ENCODE measurements at places on chromosomes 16 and 17.

GRCh38 chr16:60274431-60275019 lies 1540.4 kb upstream of the GOT2 start:
- no peak for DNase-seq

- no peak for DNase-seq
These were observed 18.9 kb upstream of the TBX21 start for GRCh38 chr17:47713980-47714700.

DNA sequence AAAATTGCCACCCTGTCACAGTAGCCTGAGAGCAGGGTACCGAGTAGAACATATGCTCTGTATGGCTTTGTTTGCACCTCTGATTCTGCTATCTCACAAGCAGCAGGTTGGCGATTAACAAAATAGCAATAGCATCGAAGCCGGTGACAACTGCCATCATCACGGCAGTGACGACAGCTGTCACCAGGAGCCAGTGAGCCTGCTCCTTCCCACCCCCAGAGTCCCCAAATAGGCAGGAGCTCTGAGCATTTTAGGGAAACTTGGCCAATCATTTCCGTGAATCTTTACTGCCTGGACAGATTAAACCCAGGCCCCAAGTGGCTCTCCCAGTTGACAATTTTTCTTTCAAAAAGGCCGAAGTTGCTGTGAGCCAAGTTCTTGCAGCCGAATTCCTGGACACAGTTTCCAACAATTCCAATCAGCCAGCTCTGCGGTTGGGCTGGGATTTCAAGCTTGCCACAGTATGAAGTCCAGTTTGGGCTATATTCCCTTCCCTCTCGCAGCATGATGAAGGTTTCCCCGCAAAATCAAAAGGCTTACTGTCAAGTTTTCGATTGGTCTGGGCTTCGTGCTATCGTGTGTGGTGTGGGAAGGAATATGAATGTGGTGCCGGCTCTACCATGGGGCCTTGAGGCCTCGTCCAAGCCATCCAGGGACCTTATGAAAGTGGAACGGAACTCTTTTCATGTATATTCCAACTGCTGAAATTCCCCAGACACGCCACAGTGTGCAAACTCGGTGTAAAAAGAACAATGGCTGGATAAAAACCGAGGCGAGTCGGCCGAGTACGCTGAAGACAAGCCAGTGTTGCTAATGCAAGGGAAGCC lies 186.6 kb downstream of the C16orf78 start:
- DNase-seq, result no peak

DNA sequence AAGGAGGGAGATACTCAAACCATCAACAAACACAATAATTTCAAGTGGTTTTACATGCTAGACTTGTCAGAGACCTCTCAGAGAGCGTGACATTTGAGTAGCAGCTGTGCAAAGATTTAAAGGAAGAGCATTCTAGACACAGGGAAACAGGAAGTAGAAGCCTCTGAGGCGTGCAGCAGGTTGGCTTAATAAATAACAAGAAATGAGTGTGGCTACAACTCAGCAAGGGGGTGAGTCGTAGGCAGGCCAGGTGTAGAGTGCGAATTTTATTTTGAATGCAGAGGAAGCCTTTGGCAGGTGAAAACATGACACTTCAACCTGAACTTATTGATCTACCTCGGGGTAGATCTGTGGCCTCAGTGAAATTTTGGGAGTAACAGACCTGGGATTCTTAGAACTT lies 73.2 kb upstream of the MRTFB start:
- DNase-seq, result no peak

DNA sequence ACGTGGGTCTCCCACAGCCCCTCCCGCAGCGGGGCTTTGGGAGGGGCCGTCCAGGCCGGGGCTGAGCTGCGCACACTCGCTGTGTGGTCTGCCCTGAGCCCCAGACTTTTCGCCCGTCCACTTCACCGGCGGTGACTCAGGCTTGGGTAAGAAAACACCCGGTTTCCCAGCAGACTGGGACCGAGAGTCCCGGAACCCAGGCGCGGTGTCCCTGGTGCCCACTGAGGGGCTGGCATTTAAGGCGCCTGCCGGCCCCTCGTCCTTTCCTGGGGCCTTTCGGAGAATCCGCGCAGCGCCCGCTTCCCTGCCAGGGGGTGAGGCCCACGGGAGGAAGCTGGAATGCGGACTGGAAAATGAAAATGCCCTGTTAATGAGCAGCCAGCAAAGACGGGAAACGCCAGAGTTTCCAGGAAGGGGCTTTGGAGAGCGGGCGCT lies 100.3 kb downstream of the C16orf95 start:
- no peak for DNase-seq

DNA sequence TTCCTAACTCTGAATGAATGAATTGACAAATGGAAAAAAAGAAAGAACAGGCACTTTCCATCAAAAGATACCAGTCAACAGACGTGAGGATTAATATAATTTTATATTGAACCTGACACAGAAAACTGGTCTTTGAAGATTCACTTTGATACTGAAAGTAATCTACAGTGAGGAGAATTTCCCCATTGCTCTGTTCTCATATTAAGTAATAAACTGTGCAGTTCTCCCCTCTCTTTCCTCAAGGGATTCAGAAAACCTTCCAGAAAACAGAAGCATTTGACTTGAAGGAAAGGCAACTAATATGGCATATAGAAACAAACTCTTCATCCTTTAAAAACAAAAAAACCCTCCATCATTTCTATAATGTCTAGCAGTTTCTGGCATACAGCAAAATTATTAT lies 2.2 kb downstream of the TEX2 start:
- no peak for DNase-seq

DNA sequence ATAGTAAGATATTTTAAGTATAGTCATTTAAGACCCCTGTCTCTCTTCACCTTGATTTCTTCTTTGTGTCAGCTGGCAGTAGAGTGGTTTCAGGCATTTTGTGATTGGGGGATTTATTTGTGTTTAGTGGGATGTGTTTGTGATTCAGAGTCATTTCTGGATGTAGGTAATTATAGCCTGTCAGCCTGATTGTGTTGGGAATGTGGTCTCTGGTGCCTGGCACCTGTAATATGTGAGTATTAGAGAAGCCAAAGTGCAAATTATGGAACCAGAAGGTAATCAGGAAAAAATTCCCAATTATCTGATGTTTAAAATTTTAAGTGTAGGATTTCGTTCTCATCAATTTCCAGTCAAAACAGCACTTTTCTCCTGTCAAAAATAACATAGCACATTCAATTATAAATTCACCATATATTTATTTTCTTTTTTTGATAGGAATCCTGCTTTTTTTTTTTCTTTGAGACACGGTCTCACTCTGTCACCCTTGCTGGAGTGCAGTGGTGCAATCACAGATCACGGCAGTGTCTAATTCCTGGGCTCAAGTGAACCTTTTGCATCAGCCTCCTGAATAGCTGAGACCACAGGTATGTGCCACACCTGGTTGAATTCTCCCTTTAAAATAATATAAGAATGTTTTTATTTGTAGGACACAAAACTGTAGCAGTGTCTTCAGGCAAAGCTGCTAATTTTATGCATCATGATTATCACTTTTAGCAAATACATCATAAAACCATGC lies 42.7 kb downstream of the ATF7IP2 start:
- DNase-seq, result no peak

DNA sequence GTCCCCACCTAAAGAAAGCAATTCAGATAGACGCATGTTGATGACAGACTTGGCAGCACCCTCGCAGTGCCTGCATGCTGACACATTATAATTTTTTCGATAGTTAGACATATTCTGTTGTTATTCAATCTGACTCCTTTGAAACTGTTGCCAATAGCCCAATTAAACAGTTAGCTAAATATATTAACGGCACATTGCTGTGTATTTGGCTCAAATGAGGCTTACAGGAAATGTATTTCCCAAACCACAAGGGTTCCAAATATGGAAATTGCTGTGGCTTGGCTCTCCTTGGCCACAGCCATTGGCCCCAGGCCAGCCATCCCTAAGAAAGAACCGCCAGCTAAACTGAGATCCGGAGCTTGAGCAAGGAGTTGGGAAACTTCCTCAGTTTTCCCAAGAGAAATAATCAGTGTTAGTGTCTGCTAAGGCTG lies 31.1 kb downstream of the C16orf82 start:
- DNase-seq, result no peak

- DNase-seq, result no peak
These were observed 6.0 kb downstream of the SOX9 start for GRCh38 chr17:72126575-72127486.

GRCh38 chr17:66734186-66734943 lies 100.6 kb upstream of the CACNG5 start:
- DNase-seq, result no peak

DNA sequence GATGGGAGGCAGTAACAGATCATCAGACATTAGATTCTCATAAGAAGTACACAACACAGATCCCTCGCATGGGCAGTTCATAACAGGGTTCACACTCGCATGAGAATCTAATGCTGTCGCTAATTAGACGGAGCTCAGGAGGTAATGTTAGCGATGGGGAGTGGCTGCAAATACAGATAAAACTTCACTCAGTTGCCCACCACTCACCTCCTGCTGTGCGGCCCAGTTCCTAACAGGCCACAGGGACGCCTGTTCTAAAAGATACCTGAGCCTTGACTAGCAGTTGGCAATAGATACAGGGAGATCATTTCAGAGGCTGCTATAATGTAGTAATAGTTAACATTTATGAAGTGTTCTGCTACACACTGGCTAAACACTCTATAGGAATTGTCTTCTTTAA lies 4.9 kb downstream of the PTRH2 start:
- DNase-seq, result no peak

DNA sequence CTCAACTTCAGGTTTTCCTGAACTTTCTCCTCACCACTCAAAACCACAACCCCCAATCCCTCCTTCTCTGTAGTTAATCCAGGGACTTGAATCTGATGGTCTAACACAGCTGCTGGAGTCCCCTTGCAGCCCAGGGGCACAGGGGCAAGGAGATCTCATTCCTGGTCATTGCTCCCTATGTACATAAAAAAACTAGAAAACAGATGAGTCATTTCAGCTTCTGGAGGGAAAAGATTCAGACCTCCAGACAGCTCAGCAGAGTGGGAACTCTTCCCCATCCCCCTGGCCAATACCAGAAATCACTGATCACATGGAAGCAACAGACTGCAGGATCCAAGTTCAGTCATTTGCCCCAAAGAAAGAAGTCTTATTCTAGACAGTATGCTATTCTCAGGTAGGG lies 62.1 kb downstream of the DYNLRB2 start:
- DNase-seq, result no peak

GRCh38 chr17:41910701-41911391 lies 7.9 kb downstream of the ACLY start:
- no peak for DNase-seq

GRCh38 chr17:80248894-80249710 lies 11.6 kb upstream of the RNF213 start:
- no peak for DNase-seq

GRCh38 chr17:58416937-58417299 lies 416 bp downstream of the RNF43 start:
- no peak for DNase-seq

GRCh38 chr17:15930426-15930825 lies 14.5 kb upstream of the ADORA2B start:
- no peak for DNase-seq

- DNase-seq, result peak; percentile 37
These were observed 662 bp downstream of the COTL1 start for GRCh38 chr16:84617041-84617790.

GRCh38 chr17:62739645-62740388 lies 68.3 kb downstream of the MARCHF10 start:
- no peak for DNase-seq

DNA sequence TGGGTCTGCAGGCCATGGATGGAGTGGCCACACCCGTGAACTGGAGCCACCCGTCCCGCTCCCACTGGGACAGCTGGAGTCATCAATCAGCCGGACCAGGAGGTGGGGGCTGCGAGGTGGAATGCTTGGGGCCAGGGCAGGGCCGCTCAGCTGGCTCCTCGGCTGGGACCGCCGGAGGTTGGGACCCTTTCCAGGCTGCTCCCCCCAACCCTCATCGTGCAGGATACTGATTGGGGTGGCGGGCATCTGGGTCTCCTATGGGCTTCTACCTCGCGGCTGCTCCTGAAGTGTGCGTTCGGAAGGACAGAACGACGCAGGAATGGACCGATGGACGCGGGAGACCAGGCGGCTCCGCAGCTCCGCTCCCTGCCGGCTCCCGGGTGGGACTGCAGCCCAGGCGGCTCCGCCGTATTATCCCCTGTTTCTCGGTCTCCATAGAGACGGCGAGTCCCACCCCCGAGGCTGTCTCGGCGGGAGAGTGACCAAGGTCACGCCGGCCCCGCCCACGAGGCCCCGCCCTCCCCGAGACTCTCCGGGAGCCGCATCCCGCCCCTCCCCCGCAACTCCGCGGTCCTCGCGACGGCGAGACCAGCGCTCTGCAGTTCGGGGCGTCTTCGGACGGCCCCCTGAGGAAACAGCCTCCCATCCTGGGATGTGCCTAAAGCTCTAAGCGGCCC lies at the start of gene TPPP3:
TPPP3 (minus strand) TSS at position 388 of the 677 bp plus-strand sequence. CDS start 2,387 bp downstream, outside the sequence.
- DNase-seq, result peak; percentile 24

DNA sequence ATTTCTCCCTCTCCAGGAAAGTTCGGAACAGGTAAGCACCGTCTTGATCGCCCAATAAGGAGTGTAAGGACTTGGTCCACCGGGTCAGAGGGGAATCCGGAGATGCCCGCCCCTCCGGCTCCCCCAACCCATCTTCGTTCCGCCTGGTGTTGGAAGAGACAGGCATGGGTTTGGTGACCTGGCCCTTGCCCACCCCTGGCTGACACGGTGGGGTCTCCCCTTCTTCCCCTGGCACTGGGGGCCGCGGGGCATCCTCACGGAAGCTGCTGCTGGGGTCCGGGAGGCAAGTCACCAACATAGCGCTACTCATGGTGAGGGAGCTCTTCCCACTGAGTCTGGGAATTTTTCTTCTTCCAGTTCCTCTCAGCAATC lies 3.2 kb downstream of the AXIN2 start:
- no peak for DNase-seq

- no peak for DNase-seq
These were observed 1.2 kb downstream of the SRR start for GRCh38 chr17:2304931-2305330.

Data from activated T-helper 1 cell treated with anti-CD3 and anti-CD28 coated beads, Interleukin-12 subunit alpha, Interleukin-12 subunit beta, Interleukin-2, Interleukin-4 antibody, amounts not matched to agents 30 ng/mL and 10 ng/mL and 1 ng/mL, durations not matched to agents 14 hours and 24 hours and 36 hours (primary cell).